Stimulated activated CD8-positive, alpha-beta memory T cell treated with anti-CD3 and anti-CD28 coated beads, Interleukin-15, amount 100 ng/mL, for 24 hours (primary cell): ENCODE measurements at places on chromosomes 2 and 18.

- DNase-seq: no peak
Measured at GRCh38 chr2:226791056-226791486, 8.5 kb downstream of the IRS1 start.

DNA sequence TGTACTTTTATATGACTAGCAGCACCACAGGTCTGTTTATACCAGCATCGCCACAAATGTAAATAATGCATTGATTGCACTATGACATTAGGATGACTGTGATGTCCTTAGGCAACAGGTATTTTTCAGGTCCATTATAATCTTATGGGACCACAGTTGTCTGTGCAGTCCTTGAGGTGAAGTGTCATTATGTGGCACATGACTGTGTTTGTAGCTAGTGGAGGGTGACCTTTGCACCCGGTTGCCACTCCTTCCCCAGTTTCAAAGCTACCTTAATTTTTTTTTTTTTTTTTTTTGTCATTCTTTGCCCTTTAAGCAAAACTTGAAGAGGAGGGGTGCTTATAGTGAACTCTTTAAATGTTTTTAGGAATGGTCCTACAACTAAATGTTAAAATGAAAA is 386.4 kb downstream of the THSD7B start:
- no peak for DNase-seq

- no peak for DNase-seq
Measured at GRCh38 chr2:236938126-236938525, 147.6 kb upstream of the COPS8 start.

GRCh38 chr2:229202646-229203045 is 68.4 kb downstream of the PID1 start:
- no peak for DNase-seq

DNA sequence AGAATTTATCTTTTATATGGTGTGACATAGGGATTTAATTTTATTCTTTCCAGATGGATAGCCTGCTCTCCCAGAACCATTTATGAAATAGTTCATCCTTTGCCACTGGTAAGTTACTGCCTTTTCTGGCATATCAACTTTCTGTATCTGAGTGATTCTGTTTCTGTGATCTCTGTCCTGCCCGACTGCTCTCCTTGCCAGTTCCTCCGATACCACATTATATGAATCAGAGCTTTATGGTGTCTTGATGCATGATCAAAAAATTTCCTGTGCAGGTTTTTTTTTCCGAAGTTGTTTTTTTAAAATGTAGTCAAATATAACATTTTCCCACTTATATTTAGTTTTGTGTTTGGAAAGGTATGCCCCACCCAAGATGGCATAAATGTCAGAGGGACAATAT is 242.5 kb downstream of the CYP26B1 start:
- no peak for DNase-seq

DNA sequence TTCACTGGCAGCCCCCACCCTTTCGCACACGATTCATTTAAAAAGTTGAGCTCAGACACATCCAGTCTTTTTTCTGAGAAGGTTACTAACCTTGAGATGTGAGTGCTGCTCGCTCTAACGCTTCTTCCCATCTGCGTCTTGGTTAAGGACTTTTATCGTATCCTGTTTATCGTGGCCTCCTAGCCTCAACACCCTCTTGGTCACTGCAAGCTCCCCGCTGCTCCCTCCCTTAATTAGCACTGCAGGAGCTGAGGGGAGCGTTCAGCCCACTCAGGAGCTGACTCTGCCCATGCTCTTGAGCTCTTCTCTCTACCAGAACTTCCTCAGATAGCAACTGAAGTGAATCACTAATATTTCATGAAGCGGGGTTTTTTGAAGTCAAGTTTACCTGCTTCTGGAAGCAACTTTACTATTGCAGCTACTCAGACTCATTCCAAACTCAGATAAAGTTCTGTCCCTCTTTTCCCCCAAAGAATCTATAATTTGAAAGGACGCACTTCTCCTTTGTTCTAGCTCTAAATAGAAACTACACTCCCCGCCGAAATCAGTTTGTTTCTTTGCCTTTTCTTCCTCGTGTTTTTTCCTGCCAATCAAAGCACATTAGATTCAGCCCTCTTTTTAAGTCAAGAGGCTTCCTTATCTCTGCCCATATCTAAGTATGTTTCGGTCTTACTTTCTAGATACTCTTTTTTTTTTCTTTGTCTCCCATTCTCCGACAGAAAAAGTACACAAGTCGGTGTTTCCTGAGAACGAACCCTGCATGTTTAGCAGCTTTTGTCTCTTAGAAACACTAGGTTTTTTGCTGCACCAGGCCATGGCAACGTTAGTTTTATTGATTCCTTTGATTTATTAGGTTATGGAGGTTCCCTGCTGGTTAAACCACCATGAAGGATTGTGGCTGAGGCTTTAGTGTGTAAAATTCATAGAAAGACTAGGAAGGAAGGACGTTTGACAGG is 9.3 kb upstream of the CD226 start:
- DNase-seq: no peak

GRCh38 chr2:187847245-187848208 is 293.3 kb upstream of the TFPI start:
- no peak for DNase-seq

- DNase-seq: no peak
Measured at GRCh38 chr2:220185766-220186305, 558.4 kb downstream of the SLC4A3 start.

DNA sequence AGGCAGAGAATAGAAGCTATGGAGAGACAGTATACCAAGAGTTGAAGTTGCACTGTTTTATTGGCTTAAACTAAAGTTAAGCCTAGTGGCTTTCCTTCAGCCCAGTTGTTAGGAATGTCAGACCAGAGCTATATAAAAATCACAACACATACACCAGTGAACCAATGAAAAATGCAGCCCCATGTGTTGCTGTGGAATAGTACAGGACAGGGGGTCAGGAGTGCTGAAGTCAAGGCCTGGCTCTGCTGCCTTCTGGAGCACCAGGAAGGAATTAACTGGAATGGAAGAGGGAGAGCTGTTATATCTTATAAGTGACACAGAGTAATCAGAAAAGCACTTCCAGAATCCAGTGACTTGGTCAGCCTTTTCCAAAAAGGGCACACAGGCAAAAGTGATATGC is 58.9 kb downstream of the OSR1 start:
- DNase-seq: no peak

GRCh38 chr2:56898986-56899385 is 715.2 kb downstream of the CCDC85A start:
- no peak for DNase-seq

DNA sequence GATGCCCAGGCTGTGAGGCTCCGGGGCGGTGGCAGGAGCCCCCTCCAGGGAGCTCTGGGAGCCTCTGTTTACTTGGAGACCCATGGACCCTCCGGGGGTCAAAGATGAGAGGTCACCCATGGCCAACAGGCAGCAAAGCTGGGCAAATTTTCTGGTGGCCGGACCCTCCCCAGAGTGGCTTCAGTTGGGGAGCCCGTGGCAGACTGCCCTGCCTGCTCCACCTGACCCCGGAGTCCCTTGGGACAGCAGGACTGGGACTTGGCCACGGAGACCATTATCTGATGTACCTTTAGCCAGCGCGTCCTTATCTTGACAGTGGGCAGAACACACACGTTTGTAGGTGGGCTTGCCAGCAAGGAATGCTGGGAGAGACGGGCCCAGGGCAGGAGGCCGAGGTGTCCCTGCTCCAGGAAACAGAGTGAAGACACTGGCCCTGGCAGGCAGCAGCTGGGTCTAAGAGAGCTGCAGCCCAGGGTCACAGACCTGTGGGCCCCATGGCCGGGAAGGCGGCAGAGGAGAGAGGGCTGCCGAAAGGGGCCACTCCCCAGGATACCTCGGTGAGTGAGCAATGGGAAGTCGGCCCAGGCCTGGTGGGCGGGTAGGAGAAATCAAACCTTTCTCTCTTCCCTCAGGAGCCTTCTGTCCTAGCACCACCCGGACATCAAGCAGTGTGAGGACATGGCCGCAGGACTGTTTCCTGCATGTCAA is at the start of the genes ABCG5 and ABCG8:
ABCG5 (minus strand) TSS at position 280 of the 708 bp plus-strand sequence; CDS start at position 120, 160 bp downstream.
ABCG8 (plus strand) TSS at position 412 of the 708 bp plus-strand sequence; CDS start at position 495, 83 bp downstream.
- no peak for DNase-seq

DNA sequence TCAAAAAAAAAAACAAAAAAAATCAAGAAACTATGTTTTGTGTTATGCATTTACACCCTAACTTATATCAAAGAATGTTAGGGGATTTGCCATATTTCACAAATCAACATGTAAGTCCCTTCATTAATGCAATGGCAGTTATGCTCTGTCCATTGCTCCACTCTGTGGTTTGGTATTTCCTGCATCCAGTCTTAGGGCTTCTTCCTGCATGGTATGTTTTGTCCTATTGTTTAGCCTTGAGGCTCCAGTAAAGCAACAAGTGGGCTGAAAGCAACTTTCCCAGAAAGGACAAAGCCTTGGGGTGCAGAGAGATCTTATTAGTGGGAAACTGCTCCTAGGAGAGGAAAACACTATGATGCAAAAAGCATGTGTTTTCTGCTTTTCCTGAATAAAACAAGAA is 474.1 kb downstream of the IRS1 start:
- no peak for DNase-seq

DNA sequence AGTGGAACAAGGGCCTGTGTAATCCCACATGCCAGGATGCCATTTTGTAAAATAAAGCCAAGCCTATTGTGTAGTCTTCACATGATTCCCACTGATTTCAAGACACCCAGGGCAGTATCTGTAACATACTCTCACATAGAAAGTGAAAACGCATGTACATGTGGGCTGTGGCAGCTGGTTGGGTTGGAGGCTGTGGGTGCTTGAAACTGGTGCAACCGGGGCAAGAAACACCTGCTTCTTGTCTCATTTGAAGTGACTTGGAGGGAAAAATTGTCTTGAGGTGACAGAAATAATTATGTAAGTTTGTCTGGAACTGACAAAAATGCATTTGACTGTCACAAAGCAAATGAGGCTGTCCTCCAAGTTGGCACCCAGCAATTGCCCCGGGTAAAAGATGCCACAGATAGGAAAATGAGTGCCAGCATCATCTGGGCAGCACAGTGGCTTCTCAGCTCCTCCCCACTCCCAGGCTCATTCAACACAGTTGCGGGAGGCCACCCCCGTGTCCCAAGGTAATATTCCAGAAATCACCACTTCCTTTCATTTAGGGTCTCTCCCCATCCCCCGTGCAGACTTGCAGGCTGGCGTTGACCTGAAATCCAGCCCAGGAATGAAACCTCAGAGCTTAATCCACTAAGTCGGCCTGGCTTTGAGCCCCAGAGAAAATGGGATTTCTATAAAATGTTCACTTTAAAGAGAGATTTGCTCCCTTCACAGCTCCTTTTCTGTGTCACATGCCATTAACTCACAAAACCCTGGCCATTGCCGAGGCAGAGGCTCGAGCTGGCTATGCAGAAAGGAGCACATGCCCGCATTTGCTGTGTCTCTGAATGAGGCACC is 293.9 kb upstream of the PARD3B start:
- DNase-seq: no peak

DNA sequence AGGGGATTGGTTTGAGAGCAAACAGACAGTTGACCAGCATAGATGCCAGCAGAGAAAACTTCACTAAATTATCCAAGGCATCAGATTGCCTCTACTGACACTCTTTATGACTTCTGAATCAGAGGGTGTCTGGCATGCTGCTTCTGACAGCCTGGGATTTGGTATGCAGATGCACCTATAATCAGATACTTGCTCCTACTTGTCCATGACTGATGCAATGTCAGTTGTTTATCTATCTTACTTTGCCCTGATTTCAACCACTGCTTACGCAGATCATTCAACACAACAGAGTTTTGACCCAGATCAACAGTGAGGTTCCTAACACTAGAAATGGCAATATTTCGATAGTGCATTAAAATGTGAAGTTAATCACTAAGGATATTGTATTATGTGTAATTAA is 22.6 kb upstream of the CALCRL start:
- DNase-seq: no peak

DNA sequence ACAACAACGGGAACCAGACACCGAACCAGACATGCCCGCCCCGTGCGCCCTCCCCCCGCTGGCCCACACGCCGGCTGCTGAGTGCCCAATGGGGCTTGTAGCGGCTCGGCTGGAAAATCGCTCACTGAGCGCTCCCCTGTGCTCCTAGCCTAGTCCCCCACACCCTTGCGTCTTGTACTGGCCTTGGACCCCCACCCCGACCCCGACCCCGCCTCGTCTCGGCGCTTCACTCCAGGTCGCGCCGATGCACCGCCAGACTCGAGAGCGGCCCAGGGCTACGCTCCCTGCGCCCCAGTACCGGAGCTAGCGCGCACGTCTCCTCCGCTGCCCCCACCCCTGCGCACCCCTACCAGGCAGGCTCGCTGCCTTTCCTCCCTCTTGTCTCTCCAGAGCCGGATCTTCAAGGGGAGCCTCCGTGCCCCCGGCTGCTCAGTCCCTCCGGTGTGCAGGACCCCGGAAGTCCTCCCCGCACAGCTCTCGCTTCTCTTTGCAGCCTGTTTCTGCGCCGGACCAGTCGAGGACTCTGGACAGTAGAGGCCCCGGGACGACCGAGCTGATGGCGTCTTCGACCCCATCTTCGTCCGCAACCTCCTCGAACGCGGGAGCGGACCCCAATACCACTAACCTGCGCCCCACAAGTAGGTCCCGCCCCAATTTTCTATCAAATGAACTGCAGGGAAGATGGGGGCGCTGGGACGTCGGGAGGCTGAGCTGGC is 1.5 kb downstream of the GAD1 start:
- DNase-seq: no peak

GRCh38 chr2:108619925-108620620 is 85.8 kb downstream of the LIMS1 start:
- DNase-seq: no peak

DNA sequence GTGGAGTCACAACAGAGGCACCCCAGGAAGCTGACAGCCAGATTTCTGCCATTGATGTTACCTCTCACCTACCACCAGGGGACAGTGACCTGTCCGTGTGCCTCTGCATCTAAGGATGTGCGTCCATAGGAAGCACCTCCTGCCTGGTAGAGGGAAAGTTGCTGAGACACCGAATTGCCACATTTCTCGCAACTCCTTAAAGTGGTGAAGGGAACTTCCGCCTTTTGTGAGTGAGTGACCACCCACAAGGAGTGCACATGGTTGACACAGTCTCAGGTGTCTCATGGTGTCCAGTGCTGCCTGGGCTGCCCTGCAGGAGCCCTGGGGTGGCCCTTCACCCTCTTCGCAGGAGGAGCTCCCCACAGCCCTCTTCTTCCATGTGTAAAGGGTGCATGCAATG is 201.8 kb downstream of the GBX2 start:
- DNase-seq: no peak

DNA sequence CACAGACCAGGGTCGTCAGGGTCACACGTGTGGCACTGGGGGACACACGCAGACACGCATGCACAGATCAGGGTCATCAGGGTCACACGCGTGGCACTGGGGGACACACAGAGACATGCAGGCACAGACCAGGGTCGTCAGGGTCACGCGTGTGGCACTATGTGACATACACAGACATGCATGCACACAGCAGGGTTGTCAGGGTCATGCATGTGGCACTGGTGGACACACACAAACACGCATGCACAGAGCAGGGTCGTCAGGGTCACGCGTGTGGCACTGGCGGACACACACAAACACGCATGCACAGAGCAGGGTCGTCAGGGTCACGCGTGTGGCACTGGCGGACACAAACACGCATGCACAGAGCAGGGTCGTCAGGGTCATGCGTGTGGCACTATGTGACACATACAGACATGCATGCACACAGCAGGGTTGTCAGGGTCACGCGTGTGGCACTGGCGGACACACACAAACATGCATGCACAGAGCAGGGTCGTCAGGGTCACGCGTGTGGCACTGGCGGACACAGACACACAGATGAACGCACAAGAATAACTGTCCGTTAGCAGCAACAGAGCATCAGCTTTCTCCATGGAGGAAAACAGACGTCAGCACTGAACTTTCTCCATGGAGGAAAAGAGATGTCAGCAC is 34.9 kb downstream of the HDAC4 start:
- no peak for DNase-seq
